ENCODE measurements at places on chromosomes 4 and X.

GRCh38 chr4:170666909-170667308 is 577.2 kb upstream of the AADAT start:
- DNase-seq = no peak

DNA sequence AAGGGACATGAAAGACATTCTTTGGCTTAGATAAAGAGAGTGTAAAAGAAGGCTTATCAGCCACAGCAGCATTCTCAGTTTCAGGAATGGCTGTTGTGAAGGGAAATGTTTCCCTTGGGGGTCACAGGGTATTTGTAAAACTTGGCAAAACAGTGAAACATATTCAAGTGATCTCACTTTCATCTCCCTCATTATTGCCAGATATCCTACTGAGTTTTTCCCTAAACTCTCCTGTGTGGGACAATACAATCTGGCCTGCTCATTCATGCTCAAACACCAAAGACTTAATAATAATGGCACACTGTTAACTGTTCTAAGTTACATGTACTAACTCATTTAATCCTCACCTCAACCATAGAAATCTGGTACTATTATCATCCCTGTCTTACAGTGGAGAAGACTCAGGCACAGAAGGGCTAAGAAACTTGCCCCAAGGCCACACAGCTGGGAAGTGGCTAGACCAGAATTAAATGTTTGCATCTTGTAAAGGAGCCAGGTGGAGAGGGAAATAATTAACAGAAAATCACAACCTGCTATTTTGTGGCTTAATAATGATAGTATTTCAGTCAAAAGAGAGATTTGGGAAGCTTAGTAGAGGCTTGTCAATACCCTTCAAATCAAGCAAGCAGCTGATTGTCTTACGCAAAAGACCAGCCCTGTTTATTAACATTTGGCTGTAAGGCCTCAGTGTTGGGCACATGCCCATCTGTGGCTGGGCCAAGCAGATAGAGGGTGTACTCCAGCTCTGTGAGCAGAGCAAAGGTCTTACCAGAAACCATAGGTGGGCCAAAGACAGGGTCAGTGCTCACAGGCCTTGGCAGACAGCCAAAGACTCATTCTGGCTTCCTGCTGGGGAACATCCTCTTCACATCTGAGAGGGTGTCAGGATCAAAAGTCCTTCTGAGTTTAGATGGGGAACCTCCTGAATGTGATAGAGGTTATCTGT is 17.3 kb downstream of the SMPX start:
- DNase-seq = no peak

- no peak for DNase-seq
These were observed 39.4 kb upstream of the DCK start for GRCh38 chr4:70954032-70954431.

DNA sequence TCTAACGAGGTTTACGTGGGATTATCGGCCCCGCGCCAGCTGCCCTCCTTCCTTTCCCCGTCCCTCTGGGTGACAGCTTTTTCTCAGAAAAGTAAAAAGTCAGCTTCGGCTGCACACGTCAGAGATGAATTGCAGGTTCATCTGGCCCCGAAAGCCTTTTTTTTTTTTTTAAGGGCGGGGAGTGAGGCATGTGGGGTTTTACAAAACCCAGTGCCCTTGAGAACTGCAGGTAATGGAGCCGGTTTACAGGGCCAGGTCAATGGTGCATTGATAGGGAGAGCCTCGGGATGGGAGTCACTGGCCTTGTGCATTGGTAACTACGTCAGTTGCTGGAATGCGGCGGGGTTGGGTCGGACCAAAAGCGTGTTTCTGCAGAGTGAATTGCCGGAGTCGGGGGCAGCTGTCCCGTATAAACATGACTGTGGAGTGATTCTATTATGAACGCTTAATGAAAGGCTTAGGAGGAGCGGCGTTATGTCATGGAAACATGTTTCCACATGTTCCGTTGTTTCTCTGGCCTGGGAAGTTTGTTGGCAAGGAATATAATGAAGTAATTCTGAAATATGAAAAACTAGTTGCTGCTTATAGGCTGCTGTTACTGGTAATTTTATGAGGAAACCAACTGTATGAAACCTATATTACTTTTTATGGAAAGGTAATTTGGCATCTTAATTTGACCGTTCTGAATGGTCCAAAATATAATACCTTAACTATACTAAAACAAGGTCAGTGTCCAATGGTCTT is 1.1 kb downstream of the HSPA4L start:
- peak; percentile 45 for DNase-seq

GRCh38 chr4:166838975-166839614 is 395.2 kb downstream of the SPOCK3 start:
- DNase-seq = no peak

GRCh38 chr4:171376724-171377123 is 436.5 kb upstream of the GALNTL6 start:
- DNase-seq = no peak

DNA sequence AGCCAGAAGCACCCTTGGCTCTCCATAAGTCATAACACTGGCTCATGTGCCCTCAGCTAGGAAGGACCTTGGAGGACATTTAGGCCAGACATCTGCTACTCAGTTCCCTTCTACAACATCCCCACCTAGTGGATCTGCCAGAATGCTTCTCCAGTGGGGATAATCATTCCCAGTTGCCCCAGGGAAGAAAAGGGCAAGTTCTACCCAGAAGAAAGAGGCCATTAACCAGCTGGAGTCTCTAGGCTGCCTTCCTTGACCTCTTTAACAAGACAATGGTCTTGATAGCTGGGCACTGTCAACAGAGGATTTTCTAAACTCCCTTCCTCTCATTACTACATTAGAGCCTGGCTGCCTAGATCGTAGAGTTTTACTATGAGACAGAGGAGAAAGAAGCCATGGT is 42.0 kb downstream of the LGI2 start:
- DNase-seq = no peak

DNA sequence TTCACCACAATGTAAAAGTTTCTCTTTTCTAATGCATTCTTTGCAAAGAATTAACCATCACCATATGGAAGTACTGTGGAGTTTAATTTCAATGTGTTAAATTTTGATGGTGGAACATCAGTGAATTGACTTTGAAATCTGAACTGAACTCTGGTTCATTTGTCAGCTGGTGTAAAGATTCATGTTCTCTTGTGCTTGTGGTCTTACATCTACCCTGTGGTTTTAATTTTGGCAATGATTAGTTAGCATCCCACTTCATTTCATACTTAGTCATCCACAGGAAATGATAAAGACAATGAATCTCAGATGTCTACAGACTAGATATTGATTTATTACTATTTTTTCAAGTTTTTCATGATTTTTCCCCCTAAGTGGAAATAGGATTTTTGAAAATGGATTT is 77.8 kb downstream of the GRID2 start:
- no peak for DNase-seq

- no peak for DNase-seq
These were observed 69.3 kb upstream of the HELT start for GRCh38 chr4:184949020-184949419.

DNA sequence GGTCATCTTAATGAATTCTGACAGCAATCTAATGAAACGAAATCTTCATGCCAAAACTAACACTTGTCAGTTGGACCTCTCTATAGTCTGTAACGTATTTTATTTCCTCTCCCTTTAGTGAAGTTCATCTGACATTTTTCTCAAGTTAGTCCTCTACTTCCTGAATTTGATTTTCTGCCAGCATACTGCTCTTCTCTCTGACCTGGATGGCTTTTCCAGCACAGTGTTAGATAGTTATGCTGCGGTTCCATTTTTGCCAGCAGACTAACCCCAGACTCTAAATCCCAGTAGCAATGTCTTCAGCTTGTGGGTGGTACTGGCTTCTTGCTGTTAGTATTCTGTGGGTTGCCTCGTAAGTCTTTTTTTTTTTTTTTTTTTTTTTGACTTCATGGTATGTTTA is 146.7 kb upstream of the VEGFC start:
- DNase-seq = no peak

DNA sequence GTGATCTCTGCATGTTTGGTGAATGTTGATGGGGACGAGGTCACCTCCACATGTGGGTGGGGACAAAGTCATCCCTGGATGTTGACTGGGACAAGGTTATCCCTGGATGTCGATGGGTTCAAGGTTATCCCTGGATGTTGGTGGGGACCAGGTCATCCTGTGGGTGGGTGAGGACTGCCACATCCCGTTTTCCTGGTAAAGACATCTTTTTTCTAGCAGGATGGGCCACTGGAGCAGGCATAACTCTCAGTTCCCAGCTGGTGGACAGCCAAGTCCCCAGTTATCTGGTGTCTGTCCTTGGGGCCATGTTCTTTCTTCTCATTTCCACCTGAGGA is 28.3 kb upstream of the PLCXD1 start:
- no peak for DNase-seq

DNA sequence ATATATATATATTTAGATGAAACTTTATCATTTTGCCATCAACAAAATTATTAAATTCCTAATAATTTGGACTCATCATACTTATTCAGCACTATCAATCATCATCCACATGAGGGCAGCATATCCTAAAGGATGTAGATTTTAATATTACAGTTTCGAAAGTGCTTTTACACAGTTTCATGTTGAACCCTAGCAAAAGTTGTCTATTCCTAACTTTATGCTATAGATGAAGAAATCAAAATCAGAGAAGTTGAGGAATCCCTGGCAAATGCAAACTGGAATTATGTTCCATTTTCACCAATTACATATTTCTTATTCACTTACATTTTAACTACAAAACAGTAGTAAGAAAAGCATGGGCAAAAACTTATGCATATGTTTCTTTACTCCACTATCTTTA is 36.6 kb upstream of the UGT2A1 start:
- DNase-seq = no peak

- no peak for DNase-seq
These were observed 469.0 kb upstream of the MAGEB2 start for GRCh38 chrX:29746326-29746725.

DNA sequence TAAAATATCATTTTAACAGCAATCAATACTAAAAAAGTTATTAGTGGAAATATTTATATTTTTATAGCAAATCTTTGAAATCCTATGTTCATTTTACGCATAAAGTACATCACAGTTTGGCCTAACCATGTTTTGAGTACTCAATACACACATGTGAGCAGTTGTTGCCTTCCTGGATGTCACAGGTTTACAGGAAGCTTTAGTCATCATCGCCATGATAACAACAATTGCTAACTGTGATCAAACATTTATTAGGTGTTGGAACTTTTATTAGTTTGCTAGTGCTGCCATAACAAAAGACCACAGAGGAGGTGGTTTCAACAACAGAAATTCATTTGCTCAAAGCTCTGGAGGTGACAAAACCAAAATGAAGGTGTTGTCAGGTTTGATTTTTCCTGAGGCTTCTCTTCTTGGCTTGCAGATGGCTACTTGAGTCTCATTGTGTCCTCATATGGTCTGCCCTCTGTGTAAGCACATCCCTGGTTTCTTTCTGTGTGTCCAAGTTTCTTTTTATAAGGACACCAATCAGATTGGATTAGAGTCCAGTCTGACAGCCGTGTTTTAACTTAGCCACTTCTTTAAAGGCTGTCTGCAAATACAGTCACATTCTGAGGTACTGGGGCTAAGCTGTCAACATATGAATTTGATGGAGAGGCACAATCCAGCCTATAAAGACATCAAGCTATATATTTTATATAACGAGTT is 43.1 kb upstream of the BOD1L1 start:
- DNase-seq = no peak

DNA sequence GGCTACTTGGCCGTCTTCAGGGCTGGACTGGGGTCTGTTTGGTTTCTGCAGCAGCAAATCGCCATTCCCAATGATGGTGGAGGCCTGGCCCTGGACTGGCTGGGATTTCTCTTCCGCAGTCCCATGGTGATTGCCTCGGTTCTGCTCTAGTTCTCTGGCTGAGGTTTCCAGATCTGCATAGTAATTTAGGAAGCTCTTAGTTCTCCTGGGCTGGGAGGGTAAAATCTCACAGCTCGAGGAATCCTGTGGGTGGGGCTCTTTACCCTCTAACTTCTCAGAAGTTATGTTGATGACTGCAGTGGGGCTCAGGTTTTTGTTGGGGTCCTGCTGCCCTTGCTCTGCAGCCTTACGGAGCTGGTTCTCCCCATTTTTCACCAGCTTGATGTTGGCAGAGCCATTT is 200.6 kb downstream of the APBB2 start:
- no peak for DNase-seq

DNA sequence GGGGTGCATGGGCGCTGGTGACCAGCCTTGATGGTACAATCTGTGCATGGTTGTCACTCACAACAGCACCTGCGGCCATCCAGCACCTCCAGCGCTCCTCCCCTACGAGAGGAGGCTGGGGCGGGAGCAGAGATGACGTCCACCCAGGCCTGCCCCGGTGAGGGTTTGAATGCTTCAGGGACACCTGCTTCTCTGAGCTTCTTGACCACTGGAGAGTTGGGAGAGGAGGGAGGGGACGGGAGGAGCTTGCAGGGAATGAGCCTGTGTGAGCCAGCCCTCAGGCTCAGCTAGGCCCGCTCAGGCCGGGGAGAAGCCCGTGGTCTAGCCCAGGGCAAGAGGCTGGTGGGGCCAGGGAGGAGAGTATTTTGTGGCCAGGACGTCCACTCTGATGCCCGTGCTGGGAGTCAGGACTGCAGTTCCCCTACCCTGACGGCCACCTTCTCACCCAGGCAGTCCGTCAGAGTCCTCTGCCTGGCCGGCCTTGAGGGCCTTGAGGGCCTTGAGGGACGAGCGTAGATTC is 59.2 kb downstream of the CPZ start:
- DNase-seq = no peak

DNA sequence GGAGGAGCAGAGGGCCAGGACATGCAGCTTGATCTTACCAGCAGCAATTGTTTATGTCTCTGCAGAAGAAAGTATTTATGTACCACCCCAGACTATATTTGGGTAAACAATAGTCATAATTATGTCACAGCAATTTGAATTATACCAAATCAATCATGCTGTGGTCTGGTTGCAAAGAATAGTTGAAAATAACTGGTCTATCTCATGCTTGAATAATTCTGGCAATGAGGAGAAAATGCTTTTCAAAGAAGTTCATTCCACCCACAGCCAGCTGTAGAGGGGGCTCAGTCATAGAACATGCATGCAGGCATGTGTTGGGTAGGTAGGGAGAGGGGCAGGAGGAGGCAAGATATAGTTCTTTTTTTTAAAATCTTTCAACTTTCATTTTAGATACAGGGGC is 399.2 kb downstream of the IL15 start:
- no peak for DNase-seq

DNA sequence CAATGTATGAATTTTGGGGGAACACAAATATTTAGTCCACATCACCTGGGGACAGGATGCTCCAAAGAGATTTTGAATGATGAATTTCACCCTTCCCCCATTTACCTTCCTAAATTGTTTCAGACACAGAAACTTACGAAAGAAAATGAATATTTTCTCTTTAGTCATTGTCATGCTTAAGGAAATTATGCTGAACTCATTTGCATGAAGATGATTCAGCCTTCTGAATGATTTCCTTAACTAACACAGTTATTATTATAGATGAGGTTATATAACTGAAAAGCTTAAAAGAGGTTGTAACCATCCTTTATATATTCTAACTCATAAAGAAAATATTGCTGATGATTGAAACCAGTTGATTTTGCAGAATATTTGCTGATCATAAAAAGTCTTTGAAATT is 61.1 kb downstream of the KCNIP4 start:
- no peak for DNase-seq

Data from cerebellar nuclear complex (tissue), 1 donor.